Fibroblast of the aortic adventitia (primary cell): ENCODE measurements at places on chromosomes 12 and 14. TPM values are rescaled to one million over a fixed set of nuclear protein-coding genes. Genes with fewer than 3 reads are reported as not detected.

GRCh38 chr14:104143521-104144452 lies 5.4 kb downstream of the KIF26A start:
- DNase-seq: no peak

- DNase-seq: no peak
These were observed 136.7 kb upstream of the FBXO33 start for GRCh38 chr14:39568809-39569538.

FRS2 gene
- 30.4 and 67.0 TPM in 2 replicates for total RNA-seq

- DNase-seq: no peak
These were observed 6.7 kb downstream of the POLR3B start for GRCh38 chr12:106364261-106364660.

KRT77 gene
- total RNA-seq: not detected in 2 replicates

- no peak for DNase-seq
These were observed 41.7 kb downstream of the SUSD6 start for GRCh38 chr14:69652942-69653684.

ZDHHC22 gene
- not detected in 2 replicates for total RNA-seq

- no peak for DNase-seq
These were observed 5.1 kb upstream of the DYRK4 start for GRCh38 chr12:4556735-4557530.

DNA sequence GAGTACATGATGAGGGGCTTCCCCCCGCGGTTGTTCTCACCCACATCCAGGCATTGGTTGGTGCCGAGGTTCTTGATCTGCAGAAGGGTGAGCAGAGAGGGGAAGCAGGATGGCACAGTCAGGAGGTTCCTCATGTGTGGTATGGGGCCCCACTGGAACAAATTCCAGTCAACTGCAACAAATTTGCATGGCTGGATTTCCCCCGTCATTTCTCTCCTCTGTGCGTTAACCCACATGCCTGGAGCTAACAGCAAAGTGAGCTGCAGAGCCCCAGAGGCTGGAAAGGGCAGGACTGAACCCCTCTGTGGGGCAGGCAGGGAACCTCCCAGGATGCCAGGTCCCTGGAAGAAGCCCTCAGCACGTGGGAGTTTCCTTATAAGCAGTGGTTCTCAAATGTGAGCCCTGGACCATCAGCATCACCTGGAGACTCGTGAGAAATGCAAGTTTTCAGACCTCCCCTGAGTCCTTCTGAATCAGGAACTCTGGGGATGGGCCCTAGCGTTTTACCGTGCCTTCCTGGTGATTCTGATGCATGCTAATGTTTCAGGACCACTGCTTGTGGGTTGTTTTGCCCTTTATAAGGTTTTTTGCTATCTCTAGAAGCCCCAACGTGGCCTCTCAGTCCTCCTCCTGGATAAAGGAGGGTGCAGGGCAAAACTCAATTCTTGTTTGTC lies 11.0 kb upstream of the CELA1 start:
- DNase-seq: no peak

- DNase-seq: no peak
These were observed 208.3 kb downstream of the EXOC5 start for GRCh38 chr14:57060276-57060955.

GRCh38 chr14:77102154-77102553 lies 4.1 kb downstream of the CIPC start:
- no peak for DNase-seq

- DNase-seq: no peak
These were observed 7.4 kb downstream of the OAS2 start for GRCh38 chr12:112985642-112986290.

- DNase-seq: no peak
These were observed 77.5 kb upstream of the KICS2 start for GRCh38 chr12:64299628-64300027.

ARHGAP9 gene
- 0.18 TPM in 1 of 2 replicates, not detected in the other for total RNA-seq

WSCD2 gene
- not detected in 2 replicates for total RNA-seq

DNA sequence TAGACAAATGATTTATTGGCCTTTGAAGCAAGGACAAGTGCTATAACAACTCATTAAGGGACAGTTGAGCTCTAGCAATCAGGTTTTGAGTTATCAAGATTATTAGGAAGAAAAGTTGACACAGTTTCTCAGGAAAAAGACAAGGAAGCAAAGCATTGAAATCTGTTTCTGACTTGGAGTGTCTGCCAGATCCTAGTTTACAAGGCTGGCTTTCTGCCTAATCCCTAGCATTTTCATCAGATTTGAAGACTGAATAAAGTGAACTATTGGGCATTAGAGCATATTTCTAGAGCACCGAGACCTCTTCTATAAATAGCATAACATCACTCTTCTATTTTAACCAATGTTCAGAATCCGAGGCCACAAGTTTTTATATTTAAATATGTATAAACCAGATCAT lies 7.0 kb downstream of the SYT1 start:
- peak; percentile 53 for DNase-seq

- peak; percentile 96 for DNase-seq
These were observed 159.8 kb upstream of the DAAM1 start for GRCh38 chr14:59028476-59029202.

- DNase-seq: peak; percentile 17
These were observed 20.5 kb upstream of the FAM181A start for GRCh38 chr14:93906341-93907329.

GRCh38 chr12:107663277-107663676 lies 22.3 kb upstream of the PWP1 start:
- no peak for DNase-seq

DNA sequence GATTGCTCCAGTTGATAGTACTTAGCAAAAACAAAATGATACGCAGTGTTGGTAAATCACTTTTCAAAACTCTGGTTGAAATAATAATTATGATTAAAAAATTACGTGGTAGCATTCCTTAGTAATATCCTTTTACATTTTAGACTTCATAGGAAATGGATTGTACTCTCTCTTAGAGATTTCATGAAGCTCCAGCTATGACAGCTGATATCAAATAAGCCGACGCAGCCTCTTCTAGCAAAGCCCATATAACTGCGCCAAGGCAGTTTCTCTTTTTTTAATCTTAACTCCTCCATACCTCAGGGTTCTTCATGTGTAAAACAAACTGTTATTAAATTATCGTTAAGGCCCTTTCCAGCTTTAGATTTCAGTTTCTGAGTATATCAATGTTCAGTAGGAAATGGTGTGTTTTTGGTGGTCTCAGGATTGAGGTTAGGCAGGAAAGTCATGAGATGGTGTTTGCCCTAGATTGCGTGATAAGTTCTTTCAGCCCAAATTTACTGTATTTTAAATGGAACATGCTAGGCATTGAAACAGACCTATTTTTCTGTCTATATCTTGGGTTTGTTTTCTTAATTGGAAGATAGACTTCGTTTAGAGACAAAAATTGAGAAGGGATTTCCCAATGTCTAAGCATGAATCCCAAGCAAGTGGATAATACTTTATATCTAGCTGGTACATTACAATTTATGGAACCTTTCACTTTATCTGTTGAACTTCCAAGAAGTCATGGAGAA lies 902 bp upstream of the CFL2 start:
- DNase-seq: peak; percentile 17

GRCh38 chr14:105742531-105742848 lies 216.1 kb downstream of the TMEM121 start:
- no peak for DNase-seq

PIK3C2G gene
- 0.09 TPM in 1 of 2 replicates, not detected in the other for total RNA-seq

AKAP5 gene
- 0.16 and 0.54 TPM in 2 replicates for total RNA-seq

GRCh38 chr12:68480526-68480925 lies 130.2 kb upstream of the RAP1B start:
- DNase-seq: no peak

CLECL1 gene
- total RNA-seq: not detected in 2 replicates

GRCh38 chr12:18457362-18457761 lies 196.0 kb downstream of the PIK3C2G start:
- DNase-seq: no peak

DNA sequence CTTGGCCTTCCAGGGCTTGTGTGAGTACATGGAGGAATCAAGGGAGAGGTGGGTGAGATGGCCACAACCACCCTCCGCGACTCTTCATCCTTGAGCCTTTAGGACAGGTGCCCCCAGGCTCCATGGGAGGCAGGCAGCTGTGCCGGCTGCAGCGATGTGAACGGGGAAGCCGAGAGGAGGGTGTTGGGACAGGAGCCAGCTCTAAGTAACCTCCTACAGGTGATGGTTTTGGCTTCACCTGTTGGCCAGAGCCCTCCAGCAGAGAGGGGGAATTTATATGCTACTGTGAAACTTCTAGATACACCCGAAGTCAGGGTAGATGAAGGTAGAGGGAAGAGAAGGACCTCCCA lies 132.2 kb upstream of the HIF1A start:
- no peak for DNase-seq

DNA sequence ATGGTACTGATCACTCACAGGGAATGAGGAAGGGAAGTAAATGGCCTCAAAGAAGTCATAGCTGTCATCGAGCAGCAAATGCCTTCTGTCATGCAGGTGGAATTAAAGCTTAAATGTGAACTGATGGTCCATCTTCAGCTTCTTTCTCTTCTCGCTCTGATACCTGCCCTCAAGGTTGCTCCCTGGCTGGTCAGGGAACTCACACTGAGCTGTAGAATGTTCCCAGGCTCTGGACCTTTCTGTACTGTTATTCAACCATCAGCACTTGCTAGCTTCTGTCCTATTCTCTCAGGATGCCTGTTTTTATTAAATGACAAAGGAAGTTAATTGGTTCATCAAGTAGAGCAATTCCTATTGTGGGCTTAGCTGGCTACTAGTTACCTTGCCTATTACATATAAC lies 463.8 kb downstream of the APAF1 start:
- DNase-seq: no peak

DNA sequence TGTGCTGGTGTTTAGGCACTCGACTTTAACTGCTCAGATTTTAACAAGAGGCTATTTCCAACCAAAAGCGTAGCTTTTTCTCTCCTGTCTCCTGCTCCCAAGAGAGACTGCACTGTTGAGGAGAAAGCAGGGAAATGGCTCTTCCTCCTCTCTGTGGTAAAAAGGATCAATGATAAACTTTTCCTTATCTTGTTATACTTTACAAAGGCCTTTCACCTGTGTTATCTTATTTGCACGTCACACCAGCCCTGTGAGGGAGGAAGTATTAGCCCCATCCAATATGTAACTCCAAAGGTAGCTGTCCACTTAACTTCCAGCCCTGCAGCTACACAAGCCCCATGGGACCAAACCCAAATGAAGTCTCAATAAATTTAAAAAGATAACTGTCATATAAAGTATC lies 32.9 kb upstream of the ZFP36L1 start:
- no peak for DNase-seq

- peak; percentile 46 for DNase-seq
These were observed 81.8 kb downstream of the TSPAN9 start for GRCh38 chr12:3158851-3159465.

- no peak for DNase-seq
These were observed 775.1 kb downstream of the FLRT2 start for GRCh38 chr14:86305058-86305457.

- no peak for DNase-seq
These were observed 932.2 kb upstream of the LRFN5 start for GRCh38 chr14:40674502-40674901.

DNA sequence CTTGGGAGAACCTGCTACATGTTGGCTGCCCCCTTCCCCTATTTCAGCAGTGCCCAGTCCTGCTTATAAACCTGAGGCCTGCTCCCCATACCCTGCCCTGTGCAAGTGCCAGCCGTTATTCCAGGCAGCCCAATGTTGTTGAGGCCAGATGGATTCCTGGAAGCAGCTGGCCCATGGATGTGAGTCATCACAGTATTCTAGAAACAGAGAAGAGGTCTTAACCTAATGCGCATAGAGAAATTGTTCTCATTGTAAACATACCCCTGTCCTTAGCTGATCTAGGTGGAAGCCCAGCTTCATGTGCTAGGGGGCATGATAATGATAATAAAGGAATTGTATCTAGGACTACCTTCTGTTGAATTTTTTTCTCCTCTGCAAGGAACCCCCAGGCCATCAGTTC lies 69.7 kb downstream of the TSPAN11 start:
- DNase-seq: peak; percentile 28

TSHR gene
- total RNA-seq: not detected in 2 replicates

- no peak for DNase-seq
These were observed 34.2 kb upstream of the PRMT8 start for GRCh38 chr12:3456809-3457208.

DNA sequence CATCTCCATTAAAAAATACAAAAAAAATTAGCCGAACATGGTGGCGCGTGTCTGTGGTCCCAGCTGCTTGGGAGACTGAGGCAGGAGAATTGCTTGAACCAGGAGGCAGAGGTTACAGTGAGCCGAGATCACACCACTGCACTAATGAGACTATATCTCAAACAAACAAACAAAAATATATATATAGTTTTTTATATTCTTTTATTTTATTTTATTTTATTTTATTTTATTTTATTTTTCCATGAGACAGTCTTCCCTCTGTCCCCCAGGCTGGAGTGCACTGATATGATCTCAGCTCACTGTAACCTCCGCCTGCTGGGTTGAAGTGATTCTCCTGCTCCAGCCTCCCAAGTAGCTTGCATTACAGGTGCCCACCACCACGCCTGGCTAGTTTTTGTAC lies 79.5 kb downstream of the IRF2BPL start:
- DNase-seq: no peak

- DNase-seq: peak; percentile 45
These were observed 14.0 kb upstream of the PEX5 start for GRCh38 chr12:7175493-7175892.

- DNase-seq: no peak
These were observed 18.7 kb downstream of the GRIN2B start for GRCh38 chr12:13962699-13963098.

- DNase-seq: peak; percentile 5
These were observed 235.0 kb downstream of the ATP23 start for GRCh38 chr12:58176296-58176869.
